AG08395 (cell line): ENCODE measurements at places on chromosomes 16 and 17.

- DNase-seq = peak; percentile 64
Observed at GRCh38 chr17:48624544-48625494, 1.3 kb downstream of the HOXB9 start.

DNA sequence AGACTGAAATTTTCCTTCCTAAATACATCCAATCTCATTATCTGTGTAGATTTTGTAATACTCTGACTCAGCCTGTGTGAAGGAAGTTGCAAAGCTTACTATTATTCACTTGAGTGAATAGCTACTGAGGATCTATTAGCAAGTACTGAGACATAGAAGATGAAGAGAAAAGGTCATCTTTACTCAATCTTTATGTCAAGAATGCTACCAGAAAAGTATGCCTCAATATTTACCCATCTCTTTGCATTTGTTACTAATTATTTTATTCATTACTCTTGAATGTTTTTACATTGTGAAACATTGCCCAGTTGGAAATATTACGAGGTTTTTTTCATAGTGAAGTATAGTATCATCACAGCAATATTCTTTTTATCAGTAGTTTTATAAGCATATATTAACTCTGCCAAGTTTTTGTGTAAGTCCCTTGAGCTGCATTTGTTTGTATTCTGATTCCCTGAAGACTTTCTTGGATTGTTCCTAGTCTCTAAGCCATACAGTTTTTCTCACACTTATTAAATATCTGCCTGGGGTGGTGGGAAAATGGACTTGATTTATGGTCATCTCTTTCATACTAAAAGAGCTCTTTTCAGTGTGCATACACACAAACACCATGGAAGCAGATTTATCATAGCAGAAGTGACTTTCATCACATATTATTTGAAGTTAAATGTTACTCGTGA lies 110.4 kb downstream of the MRTFB start:
- peak; percentile 50 for DNase-seq

DNA sequence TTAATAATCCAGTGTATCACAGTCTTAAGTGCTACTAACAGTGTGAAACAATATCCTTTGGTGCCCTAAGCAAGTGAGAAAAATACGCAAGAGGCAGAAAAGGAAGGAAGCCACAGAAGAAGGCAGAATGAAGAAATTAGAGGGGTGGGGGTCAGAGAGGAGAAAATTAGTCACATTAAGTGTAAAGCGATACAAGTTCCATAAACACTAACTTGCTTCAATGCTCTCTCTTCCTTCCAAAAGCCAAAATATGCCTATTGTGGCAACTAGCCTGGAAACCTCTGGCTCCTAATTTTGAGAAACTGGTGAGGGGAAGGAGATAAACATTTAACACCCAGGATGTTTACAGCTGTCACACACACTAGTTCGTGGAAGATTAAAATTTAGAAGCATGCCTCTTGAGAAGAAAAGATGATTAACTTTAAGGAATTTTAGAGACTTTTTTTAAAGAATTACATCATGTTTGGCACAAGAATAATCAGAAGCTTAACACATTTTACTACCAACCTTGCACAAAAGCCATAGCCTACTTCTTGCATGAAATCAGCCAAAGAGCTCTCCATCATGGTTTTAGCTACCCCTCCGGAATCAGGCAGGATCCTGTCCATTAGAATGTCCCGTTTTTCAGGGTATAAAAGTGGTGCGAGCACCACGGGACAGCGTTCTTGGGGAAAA lies 44.7 kb downstream of the CNOT1 start:
- peak; percentile 26 for DNase-seq

GRCh38 chr16:57048095-57048494 lies 44.3 kb upstream of the CPNE2 start:
- DNase-seq = no peak

DNA sequence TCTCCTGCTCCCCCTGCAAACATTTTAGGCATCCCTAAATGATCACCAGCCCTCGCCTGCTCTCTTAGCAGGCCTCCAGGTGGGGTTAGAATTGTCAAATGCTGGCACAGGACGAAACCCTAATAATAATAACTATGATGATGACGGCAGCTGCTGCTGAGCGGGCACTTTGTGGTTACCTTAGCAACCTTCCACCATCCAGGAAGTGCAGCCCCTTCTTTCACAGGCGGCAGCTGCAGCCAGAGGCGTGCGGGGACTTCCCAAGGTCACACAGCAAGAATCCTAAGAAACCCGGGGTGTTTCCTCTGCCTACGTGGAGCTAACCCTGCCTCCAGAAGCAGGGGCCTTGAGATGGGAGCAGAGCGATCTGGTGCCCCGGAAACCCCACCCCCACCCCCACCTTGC lies 22.4 kb upstream of the EIF1 start:
- DNase-seq = no peak

GRCh38 chr17:44308865-44309264 lies 464 bp downstream of the RUNDC3A start:
- no peak for DNase-seq

DNA sequence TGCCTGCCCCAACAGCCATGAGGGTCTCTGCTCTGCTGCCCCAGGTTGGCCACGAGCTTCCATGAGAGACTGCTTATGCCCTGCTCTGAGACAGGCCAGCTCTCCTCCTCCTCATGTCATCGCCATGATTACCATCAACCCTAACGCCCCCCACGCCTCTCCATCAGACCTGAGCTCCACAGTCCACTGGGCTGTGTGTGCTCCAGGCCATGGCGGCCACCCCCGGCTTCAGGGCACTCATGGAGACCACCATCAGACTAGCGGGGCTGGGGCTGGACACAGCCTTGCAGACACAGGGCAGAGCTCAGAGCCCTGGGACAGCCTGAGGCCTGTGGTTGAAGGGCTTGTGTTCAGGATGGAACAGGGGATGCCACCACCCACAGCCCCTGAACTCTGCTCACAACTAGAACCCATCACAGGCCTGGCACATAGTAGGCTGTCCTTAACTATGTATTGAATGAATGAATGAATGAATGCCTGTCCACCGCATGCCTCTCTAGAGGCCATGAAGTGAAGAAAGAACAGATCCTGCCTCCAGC lies 14.6 kb downstream of the CNGB1 start:
- no peak for DNase-seq

GRCh38 chr16:83935005-83935857 lies 17.8 kb upstream of the OSGIN1 start:
- DNase-seq = no peak

DNA sequence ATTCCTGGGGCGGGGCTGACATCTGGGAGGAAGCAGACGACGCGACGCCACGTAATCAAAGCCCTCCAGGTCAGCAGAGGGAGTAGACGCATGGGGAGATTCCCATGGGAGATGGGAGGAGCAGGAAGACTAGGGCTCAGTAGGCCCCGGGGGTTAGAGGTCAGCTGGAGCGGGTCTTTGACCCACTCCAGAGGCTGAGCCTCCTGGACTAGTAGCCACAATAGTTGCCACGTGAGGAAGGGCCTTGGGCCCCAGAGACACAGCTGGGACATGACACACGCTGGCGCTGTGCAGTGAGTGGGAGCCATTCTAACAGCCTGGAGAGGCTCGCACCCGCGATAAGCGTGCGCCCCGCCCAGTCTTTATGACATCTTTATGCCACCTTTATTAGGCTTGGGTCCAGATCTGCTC lies 95.7 kb upstream of the AMZ2 start:
- no peak for DNase-seq

- DNase-seq = no peak
Observed at GRCh38 chr16:89383095-89384003, 107.0 kb downstream of the ANKRD11 start.

DNA sequence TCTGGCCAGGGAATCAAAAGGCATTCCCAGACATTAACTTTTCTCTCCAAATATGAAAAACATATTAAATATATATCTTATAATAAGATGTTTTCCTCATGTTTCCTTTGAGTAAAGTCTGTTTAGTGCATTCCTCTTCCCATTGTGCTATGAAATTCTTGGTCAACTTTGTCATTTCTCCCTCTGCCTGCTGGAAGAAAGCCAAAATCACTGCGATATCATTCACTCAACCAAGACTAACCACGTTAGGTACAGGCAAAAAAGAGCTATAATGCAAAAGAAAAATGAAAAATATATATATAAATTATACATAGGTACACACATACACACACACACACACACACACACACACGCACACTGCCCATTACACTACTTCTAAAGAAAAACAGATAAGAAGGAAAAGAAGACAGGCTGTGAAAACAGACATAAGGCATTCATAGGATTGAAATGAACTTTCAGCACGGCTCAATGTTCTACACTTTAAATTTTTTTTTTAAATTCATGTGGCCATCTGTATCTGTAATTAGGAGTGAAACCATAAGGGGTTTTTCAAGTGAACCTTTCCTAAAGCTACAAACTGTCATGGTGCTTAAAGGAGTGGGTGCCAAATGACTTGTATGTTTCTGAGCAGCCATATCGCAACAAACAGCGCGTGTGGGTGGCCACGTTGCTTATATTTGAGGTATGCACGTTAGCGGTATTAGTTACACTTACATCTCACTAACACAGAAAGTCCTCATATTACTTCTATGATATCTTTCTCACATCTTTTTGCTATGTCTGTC lies 71.6 kb upstream of the PSMD7 start:
- DNase-seq = no peak

DNA sequence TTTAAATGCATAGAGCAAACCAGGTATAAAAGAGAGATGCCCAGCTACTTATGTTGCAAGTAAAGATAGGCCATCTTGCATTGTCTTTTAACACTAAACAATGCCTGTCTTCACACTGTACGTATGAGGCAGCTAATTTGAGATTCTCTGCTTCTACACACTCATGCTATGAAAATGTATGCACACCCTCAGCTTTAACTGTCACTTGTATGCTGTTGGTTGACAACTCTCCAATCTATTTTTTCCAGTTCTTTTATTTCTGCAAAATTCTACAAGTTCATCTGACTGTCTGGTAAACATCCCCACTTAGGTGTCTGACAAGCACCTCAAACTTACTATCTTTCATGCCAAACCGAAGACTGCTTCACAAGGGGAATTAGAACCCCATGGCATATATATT lies 131.7 kb upstream of the SOX9 start:
- no peak for DNase-seq

DNA sequence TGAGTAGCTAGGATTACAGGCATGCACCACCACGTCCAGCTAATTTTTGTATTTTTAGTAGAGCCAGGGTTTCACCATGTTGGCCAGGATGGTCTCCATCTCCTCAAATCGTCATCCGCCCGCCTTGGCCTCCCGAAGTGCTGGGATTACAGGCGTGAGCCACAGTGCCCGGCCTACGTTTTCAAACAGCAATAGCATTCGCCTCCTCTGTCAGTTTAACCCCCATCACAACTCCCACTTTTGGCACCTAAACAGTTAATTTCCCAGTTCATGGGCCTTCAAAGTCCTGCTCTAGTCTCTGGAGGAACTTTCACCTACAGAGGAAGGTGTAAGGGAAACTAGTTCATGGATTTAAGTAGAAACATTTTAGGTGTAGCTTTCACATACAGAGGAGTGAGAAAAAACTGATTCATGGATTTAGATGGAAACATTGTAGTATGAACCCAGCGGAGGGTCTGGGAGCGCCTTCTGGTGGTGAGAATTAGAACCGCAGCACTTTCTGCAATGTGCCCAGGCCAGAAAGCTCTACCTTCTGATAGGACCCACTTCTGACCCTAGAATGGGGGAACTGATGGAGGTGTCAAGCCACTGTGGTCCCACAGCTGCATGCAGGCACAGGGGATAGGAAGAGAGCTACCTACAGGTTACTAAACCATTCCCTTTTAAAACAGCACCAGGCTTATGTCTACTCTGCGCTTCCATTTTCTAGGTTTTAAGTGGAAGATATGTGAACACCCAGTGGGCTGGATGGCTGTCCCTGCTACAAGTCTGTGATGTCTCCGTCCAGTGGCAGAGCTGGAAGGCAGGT lies 12.0 kb upstream of the MEOX1 start:
- peak; percentile 70 for DNase-seq

GRCh38 chr17:8118769-8119580 lies 661 bp upstream of the ALOXE3 start:
- DNase-seq = peak; percentile 85

GRCh38 chr17:11954936-11955335 lies 42.3 kb downstream of the ZNF18 start:
- no peak for DNase-seq

GRCh38 chr17:5758651-5759050 lies 174.3 kb upstream of the NLRP1 start:
- DNase-seq = no peak

GRCh38 chr16:75506107-75506506 lies 10.9 kb upstream of the CHST6 start:
- no peak for DNase-seq

- DNase-seq = peak; percentile 45
Observed at GRCh38 chr17:64343833-64344637, 46.6 kb downstream of the PECAM1 start.

DNA sequence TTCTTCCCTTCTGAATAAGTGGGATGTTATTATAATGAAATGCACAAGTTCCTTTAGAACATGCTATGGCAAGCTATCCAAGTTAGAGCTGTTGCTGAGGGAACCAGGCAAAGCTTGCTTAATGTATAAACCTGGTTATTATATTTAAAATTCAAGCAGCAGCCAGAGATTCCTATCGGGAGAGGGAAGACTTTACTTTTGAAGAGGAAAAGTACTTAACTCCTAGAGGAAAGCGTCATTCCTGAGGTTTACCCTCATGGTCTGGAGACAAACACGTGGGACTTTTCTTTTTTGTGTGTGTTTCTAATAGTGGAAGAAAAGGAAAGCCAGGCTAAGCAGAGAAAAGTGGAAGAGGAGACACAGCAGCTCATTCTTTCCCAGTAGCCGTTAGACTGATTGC lies 39.9 kb upstream of the MYH10 start:
- DNase-seq = no peak

- peak; percentile 74 for DNase-seq
Observed at GRCh38 chr17:35766903-35767510, 6.3 kb downstream of the C17orf50 start.

DNA sequence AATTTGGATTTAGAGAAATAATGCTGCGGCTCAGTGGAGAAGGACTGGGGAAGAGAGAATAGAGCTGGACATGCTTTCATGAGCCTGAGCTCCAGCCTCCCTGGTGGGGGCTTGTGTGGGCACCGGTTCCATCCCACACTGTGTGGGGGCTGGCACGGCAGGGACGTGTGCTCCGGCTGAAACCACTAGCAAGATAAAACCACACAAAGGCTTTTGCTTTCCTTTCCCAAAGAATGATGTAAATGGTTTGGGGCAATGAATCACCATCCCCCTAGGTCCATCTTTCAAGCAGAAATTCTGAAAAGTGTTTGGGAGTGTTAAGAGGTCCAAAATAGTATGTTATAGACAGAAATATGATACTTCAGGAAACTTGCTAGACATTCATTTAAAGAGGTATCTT lies 77.0 kb downstream of the CDH11 start:
- peak; percentile 50 for DNase-seq

- DNase-seq = peak; percentile 58
Observed at GRCh38 chr17:39753514-39754160, 15.9 kb downstream of the GRB7 start.

DNA sequence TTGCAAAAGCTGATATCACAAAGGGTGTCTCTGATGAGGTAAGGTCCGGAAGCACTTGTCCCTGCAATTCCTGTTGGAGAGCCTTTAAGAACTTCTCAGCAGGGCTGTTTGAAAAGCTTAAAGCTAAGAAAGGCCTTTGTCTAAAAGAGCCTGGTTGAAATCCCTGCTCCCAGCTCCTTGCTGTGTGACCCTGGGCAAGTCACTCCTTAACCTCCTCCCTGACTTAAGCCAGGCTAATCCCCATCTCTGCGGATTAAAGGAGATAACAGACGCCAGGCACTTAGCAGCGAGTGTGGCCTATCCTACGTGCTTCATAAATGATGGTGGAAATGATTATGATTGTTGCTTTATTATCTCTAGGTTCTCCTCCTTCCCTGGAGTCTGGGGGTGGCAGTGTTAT lies 368.0 kb upstream of the RBFOX1 start:
- DNase-seq = no peak
